ENCODE measurements at places on chromosomes 16 and 17.
A peak's percentile ranks its signal among the peaks of the same experiment; 100 is the strongest.

DNA sequence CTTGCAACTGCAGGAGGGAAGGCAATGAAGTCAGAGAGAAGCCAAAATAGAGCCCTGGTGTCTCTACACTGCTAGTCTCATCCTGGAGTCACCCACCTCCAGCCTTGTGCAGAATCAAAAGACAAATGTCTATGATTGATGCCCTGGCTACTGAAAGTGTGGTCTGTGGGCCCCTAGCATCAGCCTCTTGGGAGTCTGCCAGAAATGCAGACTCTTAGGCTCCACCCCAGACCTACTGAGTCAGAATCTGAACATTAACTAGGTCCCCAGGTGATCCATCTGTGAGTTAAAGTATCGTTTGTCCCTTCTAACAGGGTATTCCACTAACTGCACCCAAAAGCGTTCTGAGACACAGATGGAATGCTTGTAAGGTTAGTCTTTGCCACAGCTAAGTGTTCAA lies 21.2 kb downstream of the EARS2 start:
- DNase-seq = no peak

DNA sequence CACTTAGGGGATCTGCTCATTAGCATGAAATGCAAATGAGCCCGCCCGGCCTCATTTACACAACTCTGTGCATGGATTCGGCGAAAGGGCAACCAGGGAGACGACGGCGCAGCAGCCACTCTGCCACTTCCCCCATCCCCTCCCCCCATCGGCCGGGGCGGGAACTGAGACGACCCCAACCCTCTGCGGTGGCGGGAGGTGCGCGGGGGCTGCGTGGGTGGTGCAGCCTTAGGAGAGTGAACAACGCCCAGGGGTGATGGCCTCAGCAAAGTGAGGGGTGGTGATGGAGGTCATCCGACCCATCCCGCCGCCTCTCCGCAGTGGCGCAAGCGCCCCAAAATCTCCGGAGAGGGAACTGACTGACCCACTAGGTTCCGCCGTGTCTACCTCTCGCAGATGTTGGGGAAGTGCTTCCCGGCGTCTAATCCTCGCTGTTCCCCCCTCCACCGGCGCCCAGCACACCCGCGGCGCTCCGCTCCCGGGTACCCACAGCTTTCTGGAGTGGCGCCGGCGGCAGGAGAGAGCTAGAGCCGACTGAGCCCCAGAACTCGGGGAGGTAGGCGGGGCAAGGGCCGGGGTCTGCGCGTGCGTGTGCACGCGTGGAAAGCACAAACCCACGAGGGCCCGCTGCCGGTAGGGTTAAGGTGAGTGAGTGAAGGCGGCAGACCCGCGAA lies 1.4 kb upstream of the CACNA1G start:
- DNase-seq = no peak

- no peak for DNase-seq
These were observed 1.6 kb upstream of the WFIKKN2 start for GRCh38 chr17:50833510-50834428.

GRCh38 chr16:73434621-73435020 lies 386.7 kb upstream of the ZFHX3 start:
- no peak for DNase-seq

- DNase-seq = no peak
These were observed 3.7 kb upstream of the TMEM231 start for GRCh38 chr16:75559564-75560372.

- no peak for DNase-seq
These were observed 25.1 kb downstream of the CCDC42 start for GRCh38 chr17:8719291-8720246.

DNA sequence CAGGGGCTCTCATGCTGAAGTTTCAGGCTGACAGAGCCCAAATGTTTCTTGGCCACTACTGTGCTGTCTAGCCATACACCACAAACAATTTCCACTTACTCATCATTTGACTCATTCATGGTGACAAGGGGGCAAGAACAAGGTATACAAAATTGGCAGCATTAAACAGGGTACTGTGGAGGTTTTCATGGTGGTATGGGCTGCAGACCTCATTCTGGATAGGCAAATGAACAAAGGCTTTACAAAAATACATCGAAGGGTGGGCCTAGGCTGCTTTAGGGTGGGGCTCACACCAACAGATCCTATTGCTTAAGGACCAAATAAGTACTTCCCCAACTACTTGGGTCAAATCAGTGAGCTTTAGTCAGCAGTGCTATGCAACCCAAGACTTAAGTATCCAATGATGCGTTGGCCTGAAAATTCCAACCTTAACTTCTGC lies 53.0 kb downstream of the N4BP1 start:
- peak; percentile 80 for DNase-seq

- DNase-seq = no peak
These were observed 24.1 kb downstream of the NDEL1 start for GRCh38 chr17:8459831-8460230.

- no peak for DNase-seq
These were observed 242.6 kb upstream of the CIBAR2 start for GRCh38 chr16:85354686-85355514.

DNA sequence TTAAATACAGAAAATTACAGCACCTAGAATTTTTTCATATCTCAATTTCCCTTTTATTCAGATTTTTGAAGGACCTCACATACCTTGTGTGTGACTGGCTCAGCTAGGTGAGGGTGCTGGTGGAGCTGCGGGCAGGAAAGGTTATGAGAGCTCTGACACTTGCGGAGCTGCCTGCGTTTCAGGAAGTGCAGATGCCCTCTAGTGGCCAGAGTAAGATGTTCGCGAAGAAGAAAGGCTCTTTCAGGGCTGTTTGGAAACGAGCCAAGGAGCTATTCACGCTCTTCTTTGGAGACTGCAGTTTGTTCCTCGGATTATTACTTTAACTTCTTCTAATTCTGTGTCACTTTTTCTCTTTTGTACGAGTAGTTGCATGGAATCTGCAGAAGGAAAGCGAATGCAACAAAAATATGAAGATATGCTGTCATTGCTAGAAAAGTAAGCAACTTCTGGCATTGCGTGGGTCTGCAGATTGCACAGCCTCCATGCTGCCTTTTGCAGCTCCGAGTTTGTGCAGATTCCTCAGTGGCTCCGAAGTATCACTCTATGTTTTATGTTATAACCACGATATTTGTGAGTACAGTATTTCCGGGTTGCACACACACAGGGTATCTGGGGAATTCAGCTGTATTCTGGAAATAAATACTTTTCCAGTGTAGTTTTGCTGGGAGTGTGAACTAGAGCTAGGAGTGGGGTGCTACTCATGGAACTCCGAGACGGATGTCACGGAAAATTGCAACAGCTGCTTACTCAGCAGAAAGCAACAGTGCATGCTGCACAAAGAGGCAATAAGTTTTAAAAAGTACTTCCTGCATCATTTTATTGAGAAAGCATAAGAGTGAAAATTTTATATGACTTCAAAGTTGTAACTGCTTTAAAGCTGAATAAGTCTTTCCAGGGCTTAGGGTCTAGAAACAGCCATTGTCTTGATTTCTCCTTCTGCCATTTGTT lies 46.3 kb downstream of the DNAH9 start:
- DNase-seq = peak; percentile 64

DNA sequence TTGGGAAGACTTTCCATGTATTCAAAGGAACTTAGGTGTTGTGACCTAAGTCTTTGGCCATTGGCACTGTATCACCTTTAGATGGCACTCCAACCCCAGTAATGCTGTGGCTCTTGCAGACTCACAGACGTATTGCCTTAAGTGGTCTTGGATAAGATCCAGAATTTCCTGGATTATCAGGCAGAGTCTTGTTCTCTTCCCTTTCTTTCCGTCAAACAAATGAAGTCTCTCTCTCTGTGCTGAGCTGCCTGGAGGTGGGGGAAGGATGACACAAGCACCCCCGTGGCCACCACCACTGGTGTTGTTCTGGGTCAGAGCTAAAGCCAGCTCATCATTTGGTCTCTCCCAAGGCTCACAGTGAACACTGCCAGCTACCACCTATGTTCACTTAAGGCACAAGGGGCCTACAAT lies 789.9 kb upstream of the KIF2B start:
- peak; percentile 5 for DNase-seq

DNA sequence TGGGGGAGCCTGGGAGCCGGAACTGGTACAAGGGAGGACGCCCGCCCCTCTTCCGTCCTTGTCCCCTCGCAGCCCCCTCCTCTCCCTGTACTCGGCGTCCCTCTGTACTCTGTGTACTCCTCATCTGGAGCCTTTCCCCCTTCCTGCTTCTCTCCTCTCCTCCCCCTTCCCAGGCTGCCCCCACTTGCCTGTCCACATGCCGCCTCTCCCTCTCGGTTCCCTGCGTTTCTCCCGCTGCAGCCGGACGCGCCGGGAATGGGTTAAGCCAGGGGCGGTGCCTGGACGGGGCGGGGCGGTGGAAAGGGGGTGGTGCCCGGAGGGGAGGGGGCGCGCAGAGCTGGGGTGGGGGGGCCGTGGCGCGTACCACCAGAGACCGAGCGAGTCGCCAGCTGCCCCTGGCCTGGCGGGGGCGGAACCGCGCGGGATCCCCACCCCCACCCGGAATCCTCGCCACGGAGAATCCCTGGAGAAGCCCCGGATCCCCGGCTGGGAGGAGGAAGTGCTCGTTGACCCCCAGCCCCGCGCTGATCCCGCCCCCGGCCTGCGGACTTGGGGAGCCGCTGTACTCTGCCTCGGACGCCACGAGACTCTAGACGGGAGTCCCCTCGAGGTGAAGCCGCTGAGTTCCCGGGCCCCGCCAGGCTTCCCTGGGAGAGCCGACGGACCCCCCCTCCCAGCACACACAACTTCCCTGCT lies 22.6 kb downstream of the GJD3 start:
- DNase-seq = no peak

DNA sequence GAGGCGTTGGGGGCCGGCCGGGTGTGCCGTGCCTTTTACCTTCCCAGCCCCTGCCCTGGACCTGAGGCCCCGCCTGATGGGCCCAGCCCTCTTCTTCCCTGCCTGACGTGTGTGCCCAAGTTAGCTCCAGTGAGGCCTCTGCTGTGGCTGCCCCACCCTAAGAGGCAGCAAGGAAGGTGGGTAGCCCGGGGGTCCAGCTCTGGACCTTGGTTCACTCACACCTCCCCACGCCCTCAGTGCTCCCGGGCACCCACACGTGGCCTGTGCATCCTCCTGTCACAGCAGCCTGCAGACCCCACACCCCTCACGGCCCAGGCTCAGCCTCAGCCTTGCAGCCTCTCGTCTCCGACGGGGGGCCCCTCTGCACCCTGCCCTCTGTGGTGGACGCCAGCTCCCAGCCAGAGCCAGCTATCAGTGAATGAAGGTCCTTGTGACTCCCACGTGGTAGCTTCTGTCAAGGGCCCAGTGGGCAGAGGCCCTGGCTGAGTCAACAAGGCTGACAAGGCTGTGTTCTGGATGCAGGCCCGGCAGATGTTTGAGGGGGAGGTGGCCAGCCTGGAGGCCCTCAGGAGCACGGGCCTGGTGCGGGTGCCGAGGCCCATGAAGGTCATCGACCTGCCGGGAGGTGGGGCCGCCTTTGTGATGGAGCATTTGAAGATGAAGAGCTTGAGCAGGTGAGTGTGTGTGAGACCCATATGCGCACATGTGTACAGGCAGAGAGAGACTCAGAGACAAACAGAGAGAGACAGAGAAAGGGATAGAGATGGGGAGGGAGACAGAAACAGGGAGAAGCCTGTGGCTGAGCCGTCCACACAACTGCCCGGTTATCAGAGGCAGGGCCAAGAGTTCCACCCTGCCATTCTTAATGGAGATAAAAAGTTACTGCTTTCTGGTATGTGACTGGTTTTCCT lies 2.8 kb downstream of the FN3K start:
- no peak for DNase-seq

DNA sequence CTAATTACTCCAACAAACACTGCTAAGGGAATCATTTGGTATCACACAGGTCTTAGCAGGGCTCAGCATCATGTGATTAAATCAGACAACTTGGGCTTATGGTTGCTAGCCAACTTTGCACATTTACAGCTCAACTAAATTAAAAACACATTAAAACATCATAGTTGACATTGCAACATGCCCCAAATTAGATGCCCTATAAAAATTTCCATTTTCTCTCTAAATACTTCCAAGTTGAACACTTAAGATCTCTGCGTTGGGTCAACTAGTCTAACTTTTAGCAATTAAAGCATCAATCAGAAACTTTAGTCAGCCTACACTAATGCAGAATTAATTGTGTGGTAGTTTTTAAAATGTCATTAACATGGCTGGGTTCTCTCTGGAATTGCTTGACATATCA lies 12.1 kb downstream of the DNAJC7 start:
- DNase-seq = no peak

- DNase-seq = no peak
These were observed 14.9 kb downstream of the LIMD2 start for GRCh38 chr17:63685041-63685440.

DNA sequence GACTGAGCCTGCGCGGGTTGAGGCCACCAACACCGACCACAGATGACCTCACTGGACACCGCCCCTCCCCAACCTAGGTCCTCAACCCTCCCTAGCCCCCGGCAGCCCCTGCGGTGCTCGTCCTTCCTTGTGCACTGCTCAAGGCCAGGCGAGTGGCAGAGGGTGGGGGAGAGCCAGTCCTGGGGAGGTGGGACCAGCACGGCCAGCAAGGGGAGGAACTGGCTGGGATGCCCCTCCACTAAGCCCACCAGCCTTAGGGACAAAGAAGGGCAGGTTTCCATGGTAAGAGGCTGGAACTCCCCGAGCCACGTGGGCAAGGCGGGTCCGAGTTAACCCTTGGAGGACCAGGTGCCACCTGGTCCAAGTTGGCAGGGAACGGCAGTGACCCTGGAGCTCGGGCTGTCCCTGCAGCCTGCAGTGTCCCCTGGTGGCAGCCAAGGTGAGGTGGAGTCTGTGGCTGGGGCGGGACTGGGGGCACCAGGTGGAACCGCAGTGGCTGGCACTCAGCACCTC lies 9.2 kb downstream of the FSCN2 start:
- DNase-seq = no peak

DNA sequence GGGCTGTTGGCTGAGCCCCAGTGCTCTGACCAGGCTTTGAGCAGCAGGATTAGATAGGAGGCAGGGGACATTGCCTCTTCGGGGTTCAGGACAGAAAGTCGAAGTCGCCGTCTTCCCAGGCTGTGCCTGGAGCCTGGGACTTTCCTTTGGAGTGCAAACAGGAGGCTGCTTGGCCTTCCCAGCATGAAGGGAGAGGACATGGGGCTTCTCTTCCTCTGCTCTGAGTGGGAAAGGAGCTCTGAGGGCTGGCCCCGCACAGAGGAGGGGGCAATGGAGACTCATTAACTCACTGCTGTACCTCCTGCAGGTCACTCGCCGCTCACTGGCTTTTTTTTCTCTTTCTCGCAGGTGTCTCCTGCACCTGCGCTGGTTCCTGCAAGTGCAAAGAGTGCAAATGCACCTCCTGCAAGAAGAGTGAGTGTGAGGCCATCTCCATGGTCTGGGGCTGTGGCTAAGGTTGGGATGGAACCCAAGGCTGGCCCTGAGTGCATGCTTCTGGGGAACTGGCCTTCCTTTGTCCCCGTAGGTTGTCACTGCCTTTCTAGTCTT lies 642 bp downstream of the MT1F start:
- DNase-seq = no peak

DNA sequence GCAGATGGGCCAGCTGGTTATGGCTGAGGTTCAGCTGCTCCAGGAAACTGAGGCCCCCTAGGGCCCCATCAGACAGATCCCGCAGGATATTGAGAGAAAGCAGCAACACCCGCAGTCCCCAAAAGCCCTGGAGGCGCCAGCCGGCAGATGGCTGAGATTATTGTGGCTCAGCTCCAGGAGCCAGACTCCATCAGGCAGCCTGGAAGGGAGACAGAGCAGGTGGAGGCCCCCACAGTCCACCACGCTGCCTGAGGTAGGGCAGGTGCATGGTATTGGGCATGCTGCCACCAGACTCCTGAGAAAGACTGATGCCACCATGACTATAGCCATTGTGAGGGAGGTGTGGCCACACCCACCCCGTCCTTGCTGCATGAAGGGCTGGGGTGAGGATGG lies 9.5 kb upstream of the TMEM101 start:
- no peak for DNase-seq

GRCh38 chr17:1928976-1929375 lies 96.2 kb downstream of the RTN4RL1 start:
- DNase-seq = no peak

GRCh38 chr16:12059216-12059769 lies 82.8 kb downstream of the SNX29 start:
- DNase-seq = no peak

Measured in activated CD4-positive, alpha-beta T cell treated with anti-CD3 and anti-CD28 coated beads, Interleukin-2, amount 50 U/mL, for 16 hours (primary cell).